ENCODE measurements at places on chromosomes 16 and 17. TPM values are rescaled to one million over a fixed set of nuclear protein-coding genes. Genes with fewer than 3 reads are reported as not detected.

GRCh38 chr16:31350275-31351005 lies 4.5 kb upstream of the ITGAX start:
- no peak for DNase-seq

The ABCA3 gene
- 6.9 TPM for polyA plus RNA-seq

- no peak for DNase-seq
Observed at GRCh38 chr16:11250786-11251524, 5.0 kb downstream of the SOCS1 start.

The NTN3 gene
- polyA plus RNA-seq: 4.4 TPM

DNA sequence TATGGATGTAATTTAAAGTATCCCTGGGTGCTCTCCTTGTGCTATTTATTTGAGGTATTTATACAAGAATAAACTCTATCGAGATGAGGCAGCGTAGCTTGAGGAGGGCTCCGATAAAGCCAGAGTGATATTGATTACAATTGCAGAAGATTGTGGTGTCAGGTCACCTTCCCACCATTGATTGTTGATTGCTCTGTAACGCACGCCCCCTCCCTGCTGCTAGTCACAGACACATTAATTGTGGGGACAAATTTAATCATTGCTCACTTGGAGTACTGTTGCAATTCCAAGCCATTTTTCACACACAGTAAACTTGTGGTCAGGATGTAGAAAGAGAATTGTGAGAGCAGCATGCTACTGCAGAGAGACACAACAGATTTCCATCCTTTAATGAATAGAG lies 75.4 kb downstream of the IRX3 start:
- no peak for DNase-seq

The COX6A2 gene
- polyA plus RNA-seq: 0.51 TPM

The CDT1 gene
- 19.1 TPM for polyA plus RNA-seq

DNA sequence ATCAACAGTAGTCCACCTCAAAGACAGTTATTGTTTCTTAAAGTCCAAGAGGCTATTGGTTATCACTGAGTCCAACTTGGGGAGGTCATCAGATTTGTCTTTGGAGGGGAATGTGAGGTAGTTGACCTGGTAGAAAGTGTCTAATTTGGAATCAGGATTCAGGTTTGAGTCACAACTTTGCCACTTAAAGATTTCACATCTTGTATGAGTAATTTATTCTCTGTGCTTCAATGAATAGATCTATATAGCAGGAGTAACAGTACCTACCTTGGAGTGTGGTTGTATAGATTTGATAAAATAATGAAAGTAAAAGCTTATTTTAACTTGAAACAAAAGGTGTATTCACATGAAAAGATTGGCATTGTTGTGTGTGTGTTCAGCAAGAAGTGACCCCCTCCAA lies 119.3 kb upstream of the TBX2 start:
- no peak for DNase-seq

The TRPV3 gene
- 1.1 TPM for polyA plus RNA-seq

Measured in renal cortex interstitium (tissue), 15 donors.